Endodermal cell (in vitro differentiated cells): ENCODE measurements at places on chromosomes 1 and 21. TPM values are rescaled to one million over a fixed set of nuclear protein-coding genes. Genes with fewer than 3 reads are reported as not detected.

DNA sequence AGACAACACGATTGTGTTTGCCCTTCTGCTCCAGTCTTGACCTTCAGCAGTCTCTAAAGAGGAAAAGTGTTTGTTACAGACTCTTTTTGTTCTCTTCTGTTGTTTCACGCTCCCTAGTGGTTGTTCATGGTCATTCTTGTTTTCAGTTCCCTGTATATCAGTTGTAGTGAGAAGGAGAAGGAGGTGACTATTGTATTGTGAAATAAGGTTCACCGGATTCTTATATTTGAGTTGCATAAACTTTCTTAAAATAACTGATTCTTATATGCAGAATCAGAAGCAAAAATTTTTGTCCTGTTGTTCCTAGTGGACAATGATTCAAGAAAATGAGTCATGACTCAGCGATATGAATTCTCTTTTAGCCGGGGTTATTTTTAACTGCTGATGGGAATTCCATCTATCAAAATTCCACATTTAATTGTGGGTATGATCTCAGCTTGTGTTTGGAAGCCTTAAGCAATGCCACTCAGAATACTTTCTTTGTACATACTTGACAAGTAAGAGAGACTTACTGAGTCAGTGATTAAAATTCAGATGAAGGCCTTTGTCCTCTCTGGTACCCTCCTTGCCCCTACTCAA, 152.2 kb downstream of the CLEC20A start:
- peaks cover 9% of the 10 kb centered on the region for H3K4me1 ChIP-seq
- no peaks in the 10 kb centered on the region for H3K27me3 ChIP-seq
- DNase-seq = no peak
- no peaks in the 10 kb centered on the region for H3K36me3 ChIP-seq

NUP210L gene
- 0.05 and 0.07 TPM in 2 replicates for total RNA-seq

C1orf116 gene
- total RNA-seq = 0.43 and 0.55 TPM in 2 replicates

TLCD4 gene
- 14.5 to 19.3 TPM (median 16.5 TPM) in 3 replicates for total RNA-seq

CASZ1 gene
- total RNA-seq = 4.0 and 5.9 TPM in 2 replicates
